Neural crest cell (in vitro differentiated cells): ENCODE measurements at places on chromosomes 6 and 20. TPM values are rescaled to one million over a fixed set of nuclear protein-coding genes. Genes with fewer than 3 reads are reported as not detected.

DNA sequence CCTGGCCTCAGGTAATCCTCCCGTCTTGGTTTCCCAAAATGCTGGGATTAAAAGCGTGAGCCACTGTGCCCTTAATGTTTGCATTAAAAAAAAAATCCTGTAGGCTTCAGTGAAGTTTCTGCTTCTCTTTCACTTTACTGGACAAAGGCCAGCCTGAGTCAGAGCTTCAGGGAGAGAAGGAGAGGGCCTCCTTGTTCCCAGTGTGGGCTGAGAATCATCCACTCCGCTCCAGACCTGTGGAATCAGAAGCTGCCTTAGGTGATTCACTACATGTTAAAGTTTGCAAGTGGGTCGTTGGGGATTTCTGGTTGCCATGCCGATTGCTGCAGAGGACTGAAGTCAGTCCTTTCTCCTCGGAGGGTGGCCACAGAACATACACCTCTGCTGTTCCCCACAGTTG, 113.3 kb upstream of the EEF1E1 start:
- no peak for DNase-seq

SAMD10 gene
- total RNA-seq = 6.4 and 8.0 TPM in 2 replicates

DNA sequence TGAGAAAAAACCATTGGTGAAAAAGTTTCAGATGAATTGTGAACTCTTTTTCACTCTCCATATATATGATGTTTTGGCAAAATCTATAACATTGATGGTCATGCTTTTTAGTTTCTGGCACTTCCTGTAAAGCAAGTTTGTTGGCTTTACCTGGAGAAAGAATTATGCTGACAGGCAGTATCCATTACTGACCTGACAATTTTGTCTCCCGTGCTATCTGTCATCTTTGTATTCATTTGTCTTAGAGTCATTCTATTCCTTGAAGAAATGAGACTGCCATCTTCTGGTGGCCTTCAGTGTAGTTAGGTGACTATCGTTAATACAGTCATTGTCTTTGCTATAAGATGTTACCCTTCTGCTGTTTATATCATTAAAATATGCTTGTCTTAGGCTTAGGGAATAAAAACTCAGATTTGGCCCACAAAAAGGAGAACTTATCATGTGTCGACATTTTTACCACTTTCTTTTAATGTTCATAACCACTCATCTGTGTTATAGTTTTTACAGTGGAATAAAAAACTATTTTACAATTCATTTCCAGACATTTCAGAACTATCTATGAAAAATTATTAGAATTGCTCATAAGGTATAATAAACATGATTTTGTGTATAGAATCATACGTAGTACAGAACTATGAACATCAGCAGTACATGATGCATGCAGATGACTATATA, 707.0 kb downstream of the EPM2A start:
- DNase-seq = no peak

DNA sequence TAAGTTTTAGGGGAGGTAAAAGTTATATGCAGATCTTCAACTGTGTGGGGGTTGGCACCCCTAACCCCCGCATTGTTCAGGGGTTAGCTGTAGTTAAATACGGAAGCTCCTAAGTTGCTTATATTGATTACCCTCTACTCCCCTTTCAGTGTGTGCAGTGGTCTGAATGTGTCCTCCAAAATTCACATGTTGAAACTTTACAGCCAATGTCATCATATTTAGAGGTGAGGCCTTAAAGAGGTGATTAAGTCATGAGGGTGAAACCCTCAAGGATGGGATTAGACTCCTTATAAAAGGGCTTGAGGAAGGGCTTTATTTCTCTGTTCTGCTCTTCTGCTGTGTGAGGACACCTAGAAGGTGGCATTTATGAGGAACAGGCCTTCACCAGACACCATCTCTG, 22.3 kb downstream of the TULP4 start:
- no peak for DNase-seq

- DNase-seq = no peak
Measured at GRCh38 chr6:11141295-11141694, 29.8 kb upstream of the ERVFRD-1 start.

GRCh38 chr6:81997090-81997926, 244.8 kb upstream of the TENT5A start:
- DNase-seq = no peak

BTN1A1 gene
- total RNA-seq = not detected in 2 replicates

- DNase-seq = no peak
Measured at GRCh38 chr6:134980846-134981245, 30.9 kb upstream of the ALDH8A1 start.

- DNase-seq = no peak
Measured at GRCh38 chr6:52557389-52558265, 19.2 kb downstream of the TRAM2 start.

DPM1 gene
- total RNA-seq = 42.9 and 48.3 TPM in 2 replicates

DNA sequence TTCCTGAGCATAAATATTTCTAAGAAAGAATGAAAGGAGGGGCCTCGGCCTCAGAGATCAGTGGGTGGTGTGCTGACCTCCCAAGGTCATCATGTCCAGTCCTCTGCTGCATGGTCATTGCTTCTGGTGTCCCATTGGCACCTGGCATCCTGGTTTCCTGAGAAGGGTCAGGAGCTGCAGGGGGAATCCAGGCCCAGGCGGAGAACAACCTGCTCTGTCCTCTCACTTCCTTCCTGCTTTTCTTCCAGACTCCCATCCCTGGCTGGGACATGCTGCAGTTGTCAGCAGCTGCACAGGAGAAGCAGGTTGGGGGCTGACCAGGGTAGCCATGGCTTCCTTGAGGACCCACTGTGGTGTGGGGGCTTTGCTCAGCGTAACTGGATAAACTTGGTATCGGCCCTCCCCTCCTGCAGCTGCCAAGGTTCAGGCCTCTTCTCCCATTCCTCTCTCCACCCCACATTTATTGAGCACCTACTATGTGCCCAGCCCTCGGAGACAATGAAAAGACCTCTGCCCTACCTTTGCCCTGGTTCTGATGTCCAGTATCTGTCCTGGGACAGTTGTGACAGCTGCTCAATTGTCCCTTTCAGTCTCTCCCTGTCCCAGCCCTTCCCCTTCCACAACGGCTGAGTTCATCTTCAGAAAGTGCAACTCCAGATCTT, 155.2 kb downstream of the CEBPB start:
- DNase-seq = no peak

SIRPB1 gene
- 0.77 and 1.5 TPM in 2 replicates for total RNA-seq

DNA sequence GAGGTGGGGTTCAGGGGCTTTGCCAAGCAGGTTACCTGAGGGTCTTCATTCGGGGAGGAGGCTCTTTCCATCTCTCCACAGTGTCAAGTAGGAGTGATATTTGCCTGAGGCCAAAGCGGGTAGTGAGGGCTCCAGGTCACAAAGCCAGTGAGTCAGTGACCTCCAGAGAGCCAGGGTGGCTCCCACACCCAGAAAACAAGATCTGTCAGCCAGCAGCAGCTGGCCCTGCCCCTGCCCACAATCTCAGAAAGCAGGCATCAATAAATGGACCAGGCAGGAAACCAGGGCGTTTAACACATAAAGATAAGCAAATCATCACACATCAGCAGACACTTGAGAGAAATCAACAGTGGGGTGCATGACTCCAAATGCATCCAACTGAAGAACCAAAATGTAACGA, 250.8 kb downstream of the CDH26 start:
- DNase-seq = no peak

DNA sequence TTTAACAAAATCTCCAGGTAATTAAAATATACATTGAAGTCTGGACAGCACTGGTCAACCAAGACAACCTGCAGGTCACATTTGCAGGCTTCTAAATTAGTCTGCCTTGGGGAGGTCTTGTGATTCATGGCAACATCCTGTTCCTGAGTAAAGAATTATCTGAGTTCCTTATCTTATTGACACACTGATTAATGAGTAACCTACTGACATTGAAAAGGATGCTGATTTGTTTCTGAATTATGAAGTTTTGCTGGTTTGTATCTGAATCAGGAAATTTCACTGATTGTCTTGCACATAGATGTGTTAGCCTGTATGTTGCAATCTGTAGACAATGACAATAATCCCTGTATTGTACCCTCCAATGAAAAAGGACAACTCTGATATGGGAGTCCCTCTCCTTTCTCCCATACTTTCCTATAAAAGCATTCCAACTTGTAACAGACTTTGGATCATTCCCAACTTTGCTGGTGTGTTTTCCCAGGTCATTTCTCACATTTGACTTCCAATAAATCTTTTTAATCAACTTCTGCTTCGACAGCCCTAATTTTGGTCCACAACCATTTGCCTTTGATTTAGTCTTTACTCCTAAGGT, 80.0 kb downstream of the LAMP5 start:
- DNase-seq = no peak

SCUBE3 gene
- total RNA-seq = 22.2 and 22.5 TPM in 2 replicates

GRCh38 chr20:18634501-18634900, 46.6 kb downstream of the DTD1 start:
- DNase-seq = no peak

- no peak for DNase-seq
Measured at GRCh38 chr20:47782920-47783552, 2.2 kb downstream of the SULF2 start.

BNIP5 gene
- not detected in 2 replicates for total RNA-seq

DNA sequence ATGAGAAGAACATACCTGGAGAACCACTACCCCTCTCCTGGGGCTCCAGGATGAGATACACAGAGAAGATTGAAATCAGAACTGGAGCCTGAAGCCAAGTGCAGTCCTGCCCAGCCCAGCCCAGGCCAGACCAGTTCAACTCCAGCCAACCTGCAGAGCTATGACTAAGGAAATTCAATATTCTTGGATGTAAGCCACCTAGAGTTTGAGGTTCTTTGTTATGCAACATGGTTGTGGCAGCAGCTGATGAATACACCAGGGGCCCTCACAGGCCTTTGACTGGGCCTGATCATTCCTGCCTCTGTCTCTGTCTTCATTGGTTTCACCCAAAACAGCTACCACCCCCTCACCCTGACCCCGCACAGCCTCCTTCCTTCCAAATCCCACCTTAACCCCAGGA, 167.8 kb downstream of the LRFN2 start:
- DNase-seq = no peak

UBE2J1 gene
- 34.1 and 36.8 TPM in 2 replicates for total RNA-seq
